Activated CD4-positive, alpha-beta memory T cell treated with anti-CD3 and anti-CD28 coated beads, Interleukin-2, amount 10 ng/mL, durations not matched to agents 7 days and 5 days (primary cell): ENCODE measurements at places on chromosomes 16 and 17. TPM values are rescaled to one million over a fixed set of nuclear protein-coding genes. Genes with fewer than 3 reads are reported as not detected.
A peak's percentile ranks its signal among the peaks of the same experiment; 100 is the strongest.

DNA sequence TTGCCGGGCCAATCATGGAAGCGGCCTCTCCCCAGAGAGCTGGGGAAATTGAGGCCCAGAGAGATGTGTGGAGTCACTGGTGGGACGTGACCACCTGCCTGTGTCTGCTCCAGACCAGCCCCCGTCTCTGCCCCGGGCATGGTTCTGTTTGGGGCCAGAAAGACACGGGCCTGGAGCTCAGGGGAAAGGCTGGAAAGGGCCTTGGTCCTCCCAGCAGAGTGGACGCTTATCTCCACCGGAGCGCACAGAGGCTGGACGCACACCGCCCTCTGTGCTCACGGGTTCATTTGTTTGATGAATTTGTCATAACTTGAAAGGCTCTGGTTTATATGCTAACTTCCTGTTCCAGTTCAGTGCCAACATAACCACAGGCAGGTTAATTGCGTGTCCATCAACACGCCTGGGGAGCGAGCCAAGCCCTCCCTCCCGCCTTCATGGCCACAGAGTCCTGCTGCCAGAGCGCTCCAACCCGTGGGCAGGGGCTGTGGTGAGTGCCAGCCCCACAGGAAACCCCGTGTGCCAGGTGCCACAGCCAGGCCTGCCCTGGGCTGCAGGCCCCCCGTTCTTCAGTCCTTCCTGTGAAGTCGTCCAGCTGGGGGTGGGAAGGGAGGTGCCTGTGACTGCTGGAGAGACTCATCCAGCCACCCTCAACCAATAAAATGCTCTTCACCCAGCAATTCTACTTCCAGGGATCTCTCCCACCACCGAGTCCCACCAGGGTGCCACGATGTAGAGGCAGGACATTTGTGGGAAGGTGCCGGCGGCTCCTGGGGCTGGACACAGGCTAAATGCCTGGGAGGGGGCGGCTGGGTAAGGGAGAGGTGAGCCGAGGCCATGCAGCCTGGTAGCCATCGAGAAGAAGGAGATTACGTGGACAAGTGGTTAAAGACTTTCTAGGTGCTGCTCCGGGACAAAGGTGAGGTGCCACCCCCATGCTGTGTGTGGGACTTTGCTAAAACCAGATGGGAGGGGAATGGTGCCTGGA lies 29.4 kb upstream of the BAHCC1 start:
- DNase-seq, result peak; percentile 31

DNA sequence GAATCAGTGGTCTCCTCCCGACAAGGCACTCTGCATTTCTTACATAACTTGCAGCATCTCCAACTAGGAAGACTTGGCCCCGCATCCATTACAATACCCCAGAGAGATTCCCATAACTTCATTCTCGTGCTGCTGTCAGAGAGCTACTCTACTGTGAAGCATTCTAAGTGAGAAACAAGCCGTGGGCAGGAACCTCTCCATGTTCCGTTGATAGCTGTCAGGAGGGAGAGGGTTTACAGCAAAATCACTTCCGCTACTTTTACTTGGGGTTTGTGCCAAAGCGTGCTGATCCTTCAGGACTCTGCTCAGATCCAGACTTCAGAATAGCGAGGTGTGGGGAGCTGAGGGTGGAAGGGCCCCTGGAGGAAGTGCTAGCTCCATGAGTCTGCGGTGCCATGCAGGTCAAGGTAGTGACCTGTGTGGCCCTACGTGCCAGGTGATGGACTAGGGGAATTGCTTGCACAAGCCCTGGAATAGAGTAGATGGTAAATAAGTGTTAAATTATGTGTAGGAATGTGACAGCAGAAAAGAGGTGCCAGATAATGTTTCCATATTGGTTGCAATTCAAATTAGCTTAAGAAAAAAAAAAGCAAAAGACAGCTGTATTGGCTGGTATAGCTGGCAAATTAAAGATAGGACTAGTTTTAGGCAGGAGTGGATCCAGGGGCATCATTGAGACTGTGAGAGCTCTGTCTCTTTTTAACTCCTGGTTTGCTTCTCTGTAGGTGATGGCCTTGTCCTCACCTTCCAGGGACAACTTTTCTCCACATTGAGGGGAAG lies 358.5 kb upstream of the ERCC4 start:
- no peak for DNase-seq

DNA sequence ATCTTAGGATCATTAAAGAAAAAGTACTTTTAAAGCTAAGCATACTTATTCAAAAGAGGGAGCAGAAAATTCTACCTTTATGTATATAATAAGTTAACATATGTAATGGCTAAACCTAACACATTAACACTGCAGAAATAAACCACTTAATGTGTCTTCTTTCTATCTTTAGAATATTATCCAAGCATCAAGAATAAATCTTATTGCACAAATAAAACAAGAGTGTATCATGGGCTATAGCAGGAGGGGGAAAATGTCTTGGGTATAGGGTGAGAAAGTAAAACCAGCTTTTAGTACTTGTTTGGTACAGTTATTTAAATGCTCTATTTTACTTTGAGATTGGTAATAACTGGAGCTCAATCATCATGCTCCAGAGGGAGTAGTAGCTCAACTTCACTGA lies 10.9 kb downstream of the PRKCA start:
- no peak for DNase-seq

MLKL gene
- 42.8 TPM for total RNA-seq

DNA sequence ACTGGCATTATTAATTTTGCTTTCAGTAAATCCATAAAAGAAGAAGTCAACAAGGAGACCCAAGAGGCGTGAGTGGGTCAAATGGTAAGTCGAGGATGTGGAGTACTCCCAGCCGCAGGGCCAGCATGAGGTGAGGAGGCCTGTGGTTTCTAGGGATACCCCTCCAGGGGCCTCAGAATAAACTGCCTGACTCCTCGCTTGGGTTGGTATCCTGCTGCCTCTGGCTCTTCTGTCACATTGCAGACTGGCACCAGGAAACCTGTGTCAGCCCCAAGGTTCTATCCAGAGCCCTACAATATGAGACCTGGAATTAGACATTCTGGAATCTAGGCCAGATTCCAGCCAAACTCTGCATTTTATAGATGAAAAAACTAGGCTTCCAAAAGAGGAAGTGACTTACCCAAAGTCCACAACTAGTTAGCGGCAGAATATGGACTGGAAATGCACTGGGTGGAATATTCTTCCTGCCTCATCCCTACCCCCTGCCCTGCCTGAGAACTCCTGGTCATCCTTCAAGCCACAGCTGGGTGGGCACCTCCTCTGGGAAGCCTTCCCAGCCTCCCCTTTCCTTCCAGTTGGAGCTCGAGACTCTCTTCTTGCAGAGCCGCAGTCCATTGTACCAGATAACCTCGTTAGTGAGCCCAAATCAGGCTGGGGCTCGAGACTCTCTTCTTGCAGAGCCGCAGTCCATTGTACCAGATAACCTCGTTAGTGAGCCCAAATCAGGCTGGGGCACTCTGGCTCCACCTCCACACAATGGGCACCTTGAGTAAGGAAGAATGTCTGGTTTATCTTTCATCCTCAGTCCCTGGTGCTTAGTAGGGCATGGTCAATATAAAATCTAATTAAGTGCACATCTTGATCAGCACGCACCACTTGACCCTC lies 22.6 kb downstream of the C17orf67 start:
- DNase-seq, result no peak

- DNase-seq, result no peak
Observed at GRCh38 chr17:77087650-77088454, 52.9 kb upstream of the SEC14L1 start.

- DNase-seq, result no peak
Observed at GRCh38 chr17:75854101-75854748, 910 bp downstream of the WBP2 start.

IL34 gene
- total RNA-seq, result not detected

MAP1LC3B gene
- total RNA-seq, result 77.1 TPM

DNA sequence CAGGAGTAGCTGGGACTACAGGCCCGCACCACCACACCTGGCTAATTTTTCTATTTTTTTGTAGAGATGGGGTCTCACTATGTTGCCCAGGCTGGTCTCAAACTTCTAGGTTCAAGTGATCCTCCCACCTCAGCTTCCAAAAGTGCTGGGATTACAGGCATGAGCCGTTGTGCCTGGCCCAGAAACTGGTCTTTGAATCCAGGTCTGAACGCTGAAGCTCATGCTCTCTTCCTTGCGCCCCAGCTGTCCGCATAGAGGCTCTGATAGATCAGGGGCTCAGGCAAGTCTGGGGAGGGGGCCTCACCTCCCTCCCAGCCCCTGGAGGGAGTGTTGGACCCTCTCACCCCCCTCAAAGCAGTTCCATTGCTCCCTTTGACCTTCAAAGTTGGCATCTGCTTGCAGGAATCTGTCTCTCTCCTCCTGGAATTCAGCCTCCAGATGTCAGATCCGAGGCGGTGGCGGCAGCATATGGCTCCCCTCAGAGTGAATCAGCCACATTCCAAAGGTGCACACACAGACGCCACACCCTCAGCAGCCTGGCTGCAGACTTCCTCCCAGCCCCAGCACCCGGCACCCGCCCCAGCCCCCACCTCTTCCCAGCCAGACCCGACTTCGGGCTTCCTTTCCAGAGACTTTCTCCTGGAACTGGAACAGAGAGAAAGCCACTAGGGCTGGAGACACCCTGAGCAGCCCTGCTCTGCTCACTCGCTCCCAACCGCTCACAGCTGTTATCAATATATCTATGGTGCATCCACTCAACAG lies 16.9 kb upstream of the GLIS2 start:
- no peak for DNase-seq
